Right atrium auricular region (tissue), 2 donors: ENCODE measurements at places on chromosomes 2 and 18.

DNA sequence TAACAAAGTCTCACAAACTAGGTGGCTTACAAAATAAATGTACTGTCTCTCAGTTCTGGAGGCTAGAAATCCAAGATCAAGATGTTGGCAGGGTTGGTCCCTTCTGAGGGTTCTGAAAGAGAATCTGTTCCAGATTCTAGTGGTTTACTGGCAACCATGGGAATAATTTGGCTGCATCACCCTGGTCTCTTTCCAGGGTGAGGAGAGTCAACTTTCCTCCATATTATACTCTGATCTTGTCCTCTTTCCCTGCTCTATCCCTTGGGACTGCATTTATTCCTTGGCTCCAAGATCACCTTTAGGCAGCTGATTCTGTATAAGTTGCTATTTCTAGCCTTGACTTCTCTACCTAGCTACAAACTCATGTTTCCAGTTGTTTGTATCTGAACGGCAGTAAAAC lies 35.2 kb downstream of the SLC40A1 start:
- H3K27me3 ChIP-seq: no peaks in the 10 kb centered on the region
- peak overlapping the region; percentile 30 for H3K27ac ChIP-seq
- DNase-seq: no peak
- H3K36me3 ChIP-seq: no peaks in the 10 kb centered on the region

DNA sequence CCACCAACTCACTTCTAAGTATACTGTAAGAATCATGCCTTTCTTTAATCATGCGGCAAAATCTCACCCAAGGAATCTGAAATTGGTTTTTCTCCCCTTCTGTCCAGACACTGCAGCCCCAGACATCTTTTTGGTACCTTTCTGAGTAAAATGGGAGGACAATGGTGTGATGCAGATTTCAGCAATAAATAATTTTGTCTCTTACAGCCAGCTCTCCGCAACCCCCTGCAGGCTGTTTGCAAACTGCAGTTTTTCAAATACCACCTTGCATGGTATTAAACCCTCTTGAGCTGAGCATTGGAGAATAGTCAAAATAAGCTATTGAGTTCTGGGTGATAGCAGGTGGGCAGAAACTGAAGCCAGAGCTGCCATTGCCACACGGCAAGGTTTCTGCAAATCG lies 32.2 kb downstream of the GPR39 start:
- H3K4me3 ChIP-seq: no peak overlapping the region
- no peaks in the 10 kb centered on the region for H3K36me3 ChIP-seq
- no peak overlapping the region for H3K27ac ChIP-seq
- no peaks in the 10 kb centered on the region for H3K4me1 ChIP-seq

DNA sequence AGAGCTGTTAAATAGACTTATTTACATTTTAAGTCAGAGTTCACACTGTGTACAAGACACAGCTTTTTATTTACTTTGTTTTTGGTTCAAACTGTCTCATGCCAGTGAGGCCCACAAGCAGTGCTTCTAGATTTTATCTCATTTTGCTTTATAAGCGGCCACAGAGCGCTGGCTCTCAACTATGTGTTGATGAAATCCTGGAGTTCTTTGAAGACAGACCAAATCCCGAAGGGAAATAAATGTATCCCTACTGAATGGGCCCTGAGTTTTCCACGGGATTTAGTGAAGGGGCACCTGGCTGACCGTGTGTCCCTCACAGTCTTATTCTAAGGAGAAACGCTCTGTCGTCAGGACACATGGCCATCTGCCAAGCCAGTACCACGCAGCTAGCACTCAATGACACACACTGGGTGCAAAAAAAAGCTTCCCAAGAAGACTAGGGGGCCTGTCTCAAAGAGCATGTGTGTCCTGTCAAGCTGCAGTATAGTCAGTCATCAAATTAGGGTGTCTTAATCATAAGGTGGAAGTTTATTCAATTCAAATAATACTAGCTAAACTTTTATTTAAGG lies 23.4 kb downstream of the LYPD1 start:
- no peak overlapping the region for H3K27ac ChIP-seq
- no peak overlapping the region for H3K4me3 ChIP-seq
- H3K4me1 ChIP-seq: no peaks in the 10 kb centered on the region
- no peaks in the 10 kb centered on the region for H3K36me3 ChIP-seq
- no peak for DNase-seq

DNA sequence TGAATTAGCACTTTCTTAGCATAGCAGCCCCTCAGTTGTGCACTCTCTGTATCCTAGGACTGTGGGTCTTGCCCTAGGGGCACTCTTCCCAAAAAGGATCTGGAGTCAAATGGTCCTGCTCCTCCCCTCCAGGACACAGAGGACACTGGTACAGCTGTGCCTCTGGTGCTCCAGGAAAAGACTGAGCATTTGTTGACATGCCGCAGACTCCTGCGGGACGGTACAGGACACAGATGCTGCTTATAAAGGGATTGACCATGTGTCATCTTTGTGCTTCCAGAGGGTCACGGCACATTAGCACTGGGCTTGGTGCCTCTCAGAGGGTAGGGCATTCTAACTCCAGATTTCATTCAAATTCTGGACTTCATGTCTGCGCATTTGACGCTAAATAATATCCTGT lies 110.5 kb downstream of the KLF7 start:
- H3K4me3 ChIP-seq: no peak overlapping the region
- DNase-seq: no peak
- H3K27me3 ChIP-seq: no peaks in the 10 kb centered on the region
- H3K27ac ChIP-seq: no peak overlapping the region
- no peaks in the 10 kb centered on the region for H3K36me3 ChIP-seq
- no peaks in the 10 kb centered on the region for H3K4me1 ChIP-seq

DNA sequence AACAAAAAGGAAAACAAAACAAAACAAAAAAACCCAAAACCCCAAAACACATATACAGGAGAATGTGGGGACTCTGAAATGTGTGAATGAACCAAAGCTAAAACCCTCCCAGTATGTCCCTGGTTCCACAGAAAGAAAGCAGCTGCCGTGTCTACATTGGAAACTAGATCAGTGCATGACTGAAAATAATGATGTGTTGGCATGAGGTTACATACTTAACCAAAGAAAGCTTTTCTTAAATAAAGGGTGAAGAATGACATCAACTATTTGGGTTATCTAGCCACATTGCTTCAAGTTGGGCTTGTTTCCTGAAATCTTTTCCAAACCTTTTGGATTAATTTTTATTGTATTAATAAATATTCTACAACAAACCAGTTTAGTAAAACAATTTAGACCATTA lies 91.9 kb upstream of the FN1 start:
- H3K27ac ChIP-seq: no peak overlapping the region
- DNase-seq: no peak
- no peaks in the 10 kb centered on the region for H3K27me3 ChIP-seq
- no peak overlapping the region for H3K4me3 ChIP-seq

GRCh38 chr18:22344908-22345670 lies 72.6 kb downstream of the CTAGE1 start:
- peaks cover 54% of the 10 kb centered on the region for H3K4me1 ChIP-seq
- peak overlapping the region; percentile 97 for H3K27ac ChIP-seq
- no peaks in the 10 kb centered on the region for H3K27me3 ChIP-seq
- no peak overlapping the region for H3K4me3 ChIP-seq
- no peaks in the 10 kb centered on the region for H3K36me3 ChIP-seq

DNA sequence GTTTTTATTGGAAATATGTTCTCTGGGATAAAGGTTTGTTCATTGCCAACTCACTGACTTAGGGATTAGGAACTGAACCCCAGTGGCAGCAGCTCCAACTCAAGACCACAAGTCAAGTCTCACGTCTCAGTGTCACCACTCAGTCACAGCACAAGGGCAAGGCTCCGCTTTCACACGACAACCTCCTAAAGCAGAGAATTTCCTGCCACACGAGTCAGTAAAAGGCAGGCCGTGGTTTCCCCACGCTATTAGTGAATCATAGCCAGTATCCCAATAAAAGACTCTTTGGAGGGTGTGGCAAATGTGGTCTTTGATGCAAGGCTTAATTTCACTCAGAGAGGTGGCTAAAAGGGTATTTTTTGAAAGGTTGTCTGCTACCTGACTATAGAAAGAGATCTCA lies 57.6 kb downstream of the PIEZO2 start:
- no peaks in the 10 kb centered on the region for H3K36me3 ChIP-seq
- no peak overlapping the region for H3K27ac ChIP-seq
- no peak for DNase-seq
- H3K27me3 ChIP-seq: no peaks in the 10 kb centered on the region
- no peak overlapping the region for H3K4me3 ChIP-seq

GRCh38 chr2:195407783-195408182 lies 249.2 kb upstream of the SLC39A10 start:
- DNase-seq: no peak
- no peaks in the 10 kb centered on the region for H3K27me3 ChIP-seq
- H3K4me3 ChIP-seq: no peak overlapping the region
- no peak overlapping the region for H3K27ac ChIP-seq

DNA sequence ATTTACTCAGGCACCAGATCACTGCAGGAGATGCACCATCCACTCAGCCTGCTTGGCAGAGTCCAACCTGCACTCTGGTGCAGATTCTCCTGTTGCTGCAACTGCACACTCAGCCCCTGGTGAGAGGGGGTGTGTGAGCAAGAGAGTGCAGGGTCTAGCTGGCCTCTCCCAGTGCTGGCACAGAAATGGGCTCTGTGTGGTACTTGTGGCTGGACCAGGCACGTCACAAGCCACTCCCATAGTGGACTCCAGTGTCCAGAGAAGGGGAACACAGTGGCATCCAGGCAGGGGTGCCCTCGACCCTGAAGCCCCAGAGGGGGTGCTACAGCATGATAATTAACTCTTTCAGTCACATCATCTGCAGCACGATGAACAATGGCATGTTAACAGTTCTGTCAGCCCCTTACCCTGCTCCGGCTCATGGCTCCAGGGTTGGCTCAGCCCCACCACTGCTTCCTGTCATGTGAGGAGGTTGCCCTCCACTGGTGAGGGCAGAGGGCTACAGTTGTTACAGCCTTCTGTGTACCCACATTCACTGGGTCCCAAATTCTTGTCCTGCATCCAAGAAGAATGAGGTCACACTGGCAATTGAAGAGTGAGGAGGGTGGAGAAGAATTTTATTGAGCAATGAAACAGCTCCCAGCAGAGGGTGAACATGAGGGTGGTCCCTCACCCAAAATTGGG lies 135.7 kb downstream of the EVA1A start:
- DNase-seq: no peak
- H3K4me1 ChIP-seq: no peaks in the 10 kb centered on the region
- no peaks in the 10 kb centered on the region for H3K36me3 ChIP-seq
- H3K27ac ChIP-seq: no peak overlapping the region

- H3K27me3 ChIP-seq: no peaks in the 10 kb centered on the region
- H3K27ac ChIP-seq: peak overlapping the region; percentile 66
- no peaks in the 10 kb centered on the region for H3K36me3 ChIP-seq
- H3K4me3 ChIP-seq: no peak overlapping the region
Measured at GRCh38 chr2:85524336-85524908, 14.5 kb upstream of the MAT2A start.

DNA sequence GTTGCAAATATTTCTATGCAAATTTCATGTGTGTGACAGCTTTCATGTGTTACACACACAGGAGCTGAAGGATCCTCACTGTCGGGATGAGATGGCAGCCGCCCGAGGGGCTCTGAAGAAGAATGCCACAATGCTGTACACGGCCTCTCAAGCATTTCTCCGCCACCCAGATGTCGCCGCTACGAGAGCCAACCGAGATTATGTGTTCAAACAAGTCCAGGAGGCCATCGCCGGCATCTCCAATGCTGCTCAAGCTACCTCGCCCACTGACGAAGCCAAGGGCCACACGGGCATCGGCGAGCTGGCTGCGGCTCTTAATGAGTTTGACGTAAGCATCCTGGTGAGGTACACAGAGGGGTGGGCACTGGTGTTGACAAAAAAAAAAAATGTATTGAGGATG lies 361.2 kb downstream of the CTNNA2 start:
- no peaks in the 10 kb centered on the region for H3K4me1 ChIP-seq
- no peaks in the 10 kb centered on the region for H3K27me3 ChIP-seq
- H3K4me3 ChIP-seq: no peak overlapping the region

GRCh38 chr18:49169037-49169521 lies 218.3 kb upstream of the SMAD7 start:
- H3K27ac ChIP-seq: no peak overlapping the region
- no peaks in the 10 kb centered on the region for H3K27me3 ChIP-seq
- H3K36me3 ChIP-seq: no peaks in the 10 kb centered on the region
- DNase-seq: no peak
- no peak overlapping the region for H3K4me3 ChIP-seq
- no peaks in the 10 kb centered on the region for H3K4me1 ChIP-seq

- DNase-seq: peak; percentile 63
- peak overlapping the region; percentile 56 for H3K27ac ChIP-seq
Measured at GRCh38 chr18:13558124-13558523, 168.2 kb downstream of the FAM210A start.

DNA sequence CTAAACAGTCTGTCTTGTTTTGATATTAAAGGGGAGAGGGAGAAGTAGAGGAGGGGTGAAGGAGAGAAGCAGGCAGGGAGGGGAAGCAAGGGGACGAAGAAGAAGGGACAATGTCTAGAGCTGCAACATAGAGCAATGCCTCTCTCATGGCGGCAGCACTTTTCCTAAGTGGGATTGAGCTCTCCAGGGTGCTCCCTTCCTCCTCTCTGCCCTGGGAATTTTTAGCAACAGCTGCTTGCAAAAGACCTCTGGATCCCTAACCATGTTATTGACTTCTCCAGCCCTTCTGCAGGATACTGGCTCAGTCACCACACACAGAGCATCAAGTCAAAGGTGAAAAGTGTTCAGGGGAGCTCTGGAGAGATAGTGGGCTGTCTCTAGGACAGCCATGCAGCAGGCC lies 734.9 kb downstream of the EPHA4 start:
- no peak overlapping the region for H3K4me3 ChIP-seq
- no peaks in the 10 kb centered on the region for H3K36me3 ChIP-seq
- no peak overlapping the region for H3K27ac ChIP-seq
- DNase-seq: no peak
- H3K27me3 ChIP-seq: no peaks in the 10 kb centered on the region

- H3K36me3 ChIP-seq: no peaks in the 10 kb centered on the region
- peak overlapping the region; percentile 42 for H3K4me3 ChIP-seq
- no peaks in the 10 kb centered on the region for H3K27me3 ChIP-seq
- DNase-seq: no peak
Measured at GRCh38 chr2:102251042-102251848, 60.1 kb upstream of the IL1RL1 start.

- H3K4me1 ChIP-seq: no peaks in the 10 kb centered on the region
- H3K27me3 ChIP-seq: no peaks in the 10 kb centered on the region
- H3K4me3 ChIP-seq: no peak overlapping the region
Measured at GRCh38 chr2:121502246-121502645, 28.4 kb upstream of the RNU4ATAC start.
